ENCODE measurements at places on chromosomes 7 and 10. TPM values are rescaled to one million over a fixed set of nuclear protein-coding genes. Genes with fewer than 3 reads are reported as not detected.

- H3K27me3 ChIP-seq = no peaks in the 10 kb centered on the region
- DNase-seq = no peak
- no peaks in the 10 kb centered on the region for H3K36me3 ChIP-seq
- no peak overlapping the region for H3K27ac ChIP-seq
- H3K4me1 ChIP-seq = no peaks in the 10 kb centered on the region
- no peak overlapping the region for H3K4me3 ChIP-seq
Measured at GRCh38 chr10:124534826-124535601, 73.4 kb downstream of the LHPP start.

The SEC31B gene
- 13.2 TPM for total RNA-seq

The OGDHL gene
- 35.4 TPM for total RNA-seq

DNA sequence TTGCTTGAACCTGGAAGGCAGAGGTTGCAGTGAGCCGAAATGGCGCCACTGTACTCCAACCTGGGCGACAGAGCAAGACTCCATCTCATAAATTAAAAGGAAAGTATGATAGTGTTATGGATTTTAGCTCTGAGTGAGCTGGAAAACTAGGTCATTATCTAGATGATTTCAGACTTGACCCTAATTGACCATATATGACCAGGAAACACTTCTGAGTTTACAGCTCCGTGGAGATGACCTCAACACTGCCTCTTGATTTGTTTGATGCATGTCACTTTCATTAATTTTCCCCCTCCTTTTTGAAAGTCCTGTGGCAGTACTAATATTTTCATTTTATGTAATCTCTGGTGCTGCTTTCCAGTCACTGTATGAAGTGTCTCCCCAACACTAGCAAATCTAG is 7.8 kb upstream of the SEC61A2 start:
- no peaks in the 10 kb centered on the region for H3K27me3 ChIP-seq
- H3K36me3 ChIP-seq = peaks cover 6% of the 10 kb centered on the region
- no peak overlapping the region for H3K27ac ChIP-seq

- H3K4me1 ChIP-seq = no peaks in the 10 kb centered on the region
- peaks cover 37% of the 10 kb centered on the region for H3K36me3 ChIP-seq
- H3K27me3 ChIP-seq = no peaks in the 10 kb centered on the region
- DNase-seq = no peak
- H3K4me3 ChIP-seq = no peak overlapping the region
- no peak overlapping the region for H3K27ac ChIP-seq
Measured at GRCh38 chr10:93666030-93666429, 36.4 kb downstream of the FRA10AC1 start.

GRCh38 chr7:35828817-35829216 is 28.0 kb downstream of the SEPTIN7 start:
- H3K4me1 ChIP-seq = peaks cover 57% of the 10 kb centered on the region
- no peak overlapping the region for H3K4me3 ChIP-seq
- DNase-seq = peak; percentile 5
- peaks cover 4% of the 10 kb centered on the region for H3K36me3 ChIP-seq
- peak overlapping the region; percentile 70 for H3K27ac ChIP-seq

The GPR26 gene
- total RNA-seq = not detected

The MOGAT3 gene
- not detected for total RNA-seq

The GCK gene
- total RNA-seq = 46.4 TPM
